ENCODE measurements at places on chromosomes 3 and 15.

GRCh38 chr15:85489773-85490493, 109.5 kb downstream of the AKAP13 start:
- DNase-seq = no peak

GRCh38 chr15:98860281-98861041, 147.1 kb downstream of the PGPEP1L start:
- no peak for DNase-seq

DNA sequence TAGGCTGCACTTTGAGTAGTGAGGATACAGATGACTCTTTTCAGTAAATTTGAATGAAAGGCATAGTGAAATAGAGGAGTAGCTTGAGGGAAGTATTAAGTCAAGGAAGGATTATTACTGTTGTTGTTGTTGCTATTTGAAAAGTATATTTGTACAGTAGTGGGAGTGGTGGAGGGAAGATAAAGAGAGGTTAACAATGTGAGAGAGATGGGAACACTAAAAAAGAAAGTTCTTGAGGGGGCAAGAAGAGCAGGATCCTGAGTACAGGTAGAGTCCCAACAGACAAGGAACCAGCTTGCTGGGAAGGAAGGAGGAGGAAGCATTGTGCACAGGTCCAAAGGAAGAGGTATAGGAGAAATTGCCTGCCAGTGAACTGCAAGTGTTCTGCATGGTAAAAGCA, 75.6 kb upstream of the GOLGA8B start:
- no peak for DNase-seq

DNA sequence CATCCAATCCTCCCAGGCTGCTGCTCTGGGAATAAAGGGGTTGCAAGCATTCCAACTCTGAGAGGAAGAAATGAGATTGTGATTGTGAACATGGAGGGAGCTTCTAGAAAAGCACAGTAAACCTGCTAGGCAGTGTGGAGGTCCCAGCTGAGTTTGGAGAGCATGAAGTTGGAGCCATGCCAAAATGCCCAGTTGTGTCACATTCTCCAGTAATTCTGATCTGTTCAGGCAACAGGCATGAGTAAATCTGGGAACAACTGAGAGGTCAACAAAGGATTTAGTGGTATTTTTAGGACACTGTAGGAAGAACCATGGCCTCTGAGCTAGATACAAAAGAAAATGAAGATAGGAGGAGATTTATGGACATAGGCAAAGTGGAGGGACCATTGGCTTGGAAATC, 74.7 kb downstream of the CYP19A1 start:
- DNase-seq = no peak

GRCh38 chr3:33582234-33582633, 135.8 kb downstream of the CLASP2 start:
- no peak for DNase-seq

- no peak for DNase-seq
Measured at GRCh38 chr3:121075191-121075590, 167.2 kb downstream of the STXBP5L start.

DNA sequence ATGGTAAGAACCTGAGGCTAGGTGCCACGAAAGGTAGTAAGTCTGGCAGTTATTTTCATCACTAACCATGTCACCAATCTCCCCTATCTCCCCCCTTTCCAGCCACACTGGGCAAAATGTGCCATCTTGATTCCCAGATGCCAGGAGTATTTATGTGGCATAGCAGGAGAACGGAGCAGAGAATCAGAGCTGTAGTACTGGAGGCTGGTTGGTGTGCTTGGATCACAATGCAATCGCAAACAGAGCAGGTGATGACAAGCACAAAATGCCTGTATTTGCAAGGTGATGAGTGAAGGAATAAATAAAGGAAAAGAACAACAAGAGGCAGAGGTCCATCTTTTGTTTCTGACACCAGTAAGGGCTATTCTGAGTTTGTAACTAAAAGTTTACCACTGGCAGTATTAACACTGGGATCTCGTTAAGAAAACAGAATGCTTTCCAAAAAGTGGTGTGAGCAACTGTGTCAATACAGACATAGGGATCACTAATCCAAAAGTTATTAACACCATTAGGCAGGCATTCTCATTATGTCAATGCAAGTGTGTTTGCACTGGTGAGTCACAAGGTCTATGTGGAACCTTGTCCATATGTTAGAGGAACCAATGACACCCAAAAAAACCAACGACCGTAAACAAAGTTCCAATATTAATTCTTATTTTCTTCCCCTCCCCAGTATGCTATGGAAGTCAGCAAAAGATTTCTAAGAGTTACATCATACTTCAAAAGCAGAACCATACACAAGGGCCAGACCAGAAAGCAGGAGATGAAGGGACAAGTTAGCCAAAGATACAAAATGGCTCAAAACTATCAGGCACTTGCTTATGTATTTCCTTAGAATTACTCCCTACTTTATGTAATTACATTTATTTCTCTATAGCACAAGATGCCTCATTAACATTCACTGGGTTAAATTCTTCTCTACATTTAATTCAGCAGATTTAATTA, 556.6 kb downstream of the FOXP1 start:
- DNase-seq = no peak

DNA sequence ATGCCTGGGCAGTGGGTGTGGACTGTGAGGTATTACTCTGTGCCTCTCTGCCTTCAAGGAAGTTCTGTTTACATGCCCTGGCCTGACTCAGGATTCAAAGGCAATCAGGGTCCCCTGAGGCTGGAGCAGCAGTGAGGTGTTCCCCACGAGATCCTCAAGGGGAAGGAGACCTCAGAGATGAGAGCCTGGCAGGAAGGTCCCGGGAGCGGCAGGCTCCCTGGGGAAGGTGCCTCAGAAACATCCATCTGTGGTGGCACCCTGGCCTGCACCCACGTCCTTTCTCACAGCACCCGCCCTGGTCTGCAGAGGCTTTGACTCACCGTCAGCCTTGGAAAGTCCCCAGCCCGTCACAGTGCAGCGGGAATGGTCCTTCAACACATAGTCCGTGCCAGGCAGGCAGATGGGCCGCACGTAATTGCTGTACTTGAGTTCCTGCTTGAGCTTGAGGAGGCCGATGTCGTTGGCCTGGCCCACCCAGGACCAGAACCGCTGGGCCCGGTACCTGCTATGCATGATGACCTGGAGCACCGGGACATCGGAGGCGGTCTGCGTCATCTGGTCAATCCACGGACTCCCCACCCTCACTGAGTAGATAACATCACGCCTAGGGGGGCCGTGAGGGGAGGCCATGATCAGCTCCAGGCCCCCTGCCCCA, 3.6 kb downstream of the PRSS50 start:
- no peak for DNase-seq

DNA sequence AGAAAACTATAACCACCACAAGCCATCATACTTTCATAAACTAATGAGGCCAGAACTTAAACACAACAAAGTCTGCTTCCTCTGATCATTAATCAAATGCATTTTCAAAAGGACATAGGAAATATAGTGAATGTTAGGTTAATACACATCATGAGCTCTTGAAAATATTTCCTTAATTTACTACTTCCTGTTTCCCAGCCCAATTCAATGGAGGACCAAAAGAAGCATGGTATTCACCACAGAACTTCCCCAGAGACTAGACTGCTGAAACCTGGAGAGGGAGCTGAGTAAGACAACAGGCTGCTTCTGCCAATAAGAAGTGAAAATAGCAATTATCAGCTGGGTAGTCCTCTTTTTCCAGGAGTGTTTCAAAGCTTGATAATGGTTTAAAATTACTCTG, 250.3 kb downstream of the ULK4 start:
- no peak for DNase-seq

- DNase-seq = no peak
Measured at GRCh38 chr15:81224232-81224631, 27.6 kb downstream of the IL16 start.

GRCh38 chr3:70072754-70073153, 73.2 kb downstream of the SAMMSON start:
- no peak for DNase-seq

GRCh38 chr3:17407576-17407975, 334.9 kb downstream of the TBC1D5 start:
- DNase-seq = no peak

- DNase-seq = no peak
Measured at GRCh38 chr3:64501298-64501906, 186.4 kb downstream of the ADAMTS9 start.

- no peak for DNase-seq
Measured at GRCh38 chr3:192039593-192039992, 578.6 kb downstream of the PYDC2 start.

All from activated naive CD4-positive, alpha-beta T cell treated with anti-CD3 and anti-CD28 coated beads, Interleukin-2, amount 50 U/mL, for 16 hours (primary cell).